Tibial artery (tissue), 4 donors: ENCODE measurements at places on chromosomes 1 and 21.

- no peak overlapping the region for H3K27ac ChIP-seq
- no peak for DNase-seq
- no peaks in the 10 kb centered on the region for H3K27me3 ChIP-seq
- H3K4me3 ChIP-seq: no peak overlapping the region
- no peaks in the 10 kb centered on the region for H3K36me3 ChIP-seq
Measured at GRCh38 chr1:245454051-245454450, 299.3 kb downstream of the KIF26B start.

DNA sequence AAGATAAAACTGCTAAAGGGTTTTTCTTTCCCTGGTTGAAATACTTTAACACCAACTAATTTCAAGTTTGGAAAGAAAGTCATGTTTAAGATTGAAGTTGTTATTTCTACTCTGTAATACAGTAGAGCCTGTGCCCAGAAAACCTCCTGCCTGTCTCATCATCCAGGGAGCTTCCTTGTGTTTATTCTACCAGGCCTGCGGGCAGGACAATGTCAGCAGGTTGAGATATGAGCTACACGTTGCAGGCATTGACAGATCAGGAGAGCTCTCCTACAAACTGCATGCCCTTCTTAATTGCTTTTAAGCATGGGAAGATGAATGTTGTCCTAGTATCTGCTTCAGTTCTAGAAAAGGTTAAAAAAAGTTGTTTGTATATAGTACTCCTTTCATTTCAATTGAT lies 43.1 kb upstream of the CTBS start:
- no peak overlapping the region for H3K27ac ChIP-seq
- no peak overlapping the region for H3K4me3 ChIP-seq
- H3K36me3 ChIP-seq: no peaks in the 10 kb centered on the region
- H3K4me1 ChIP-seq: no peaks in the 10 kb centered on the region
- DNase-seq: no peak

GRCh38 chr1:87356591-87356990 lies 27.9 kb downstream of the LMO4 start:
- H3K4me3 ChIP-seq: no peak overlapping the region
- H3K4me1 ChIP-seq: no peaks in the 10 kb centered on the region
- H3K27ac ChIP-seq: no peak overlapping the region
- no peaks in the 10 kb centered on the region for H3K36me3 ChIP-seq
- no peak for DNase-seq
- no peaks in the 10 kb centered on the region for H3K27me3 ChIP-seq

DNA sequence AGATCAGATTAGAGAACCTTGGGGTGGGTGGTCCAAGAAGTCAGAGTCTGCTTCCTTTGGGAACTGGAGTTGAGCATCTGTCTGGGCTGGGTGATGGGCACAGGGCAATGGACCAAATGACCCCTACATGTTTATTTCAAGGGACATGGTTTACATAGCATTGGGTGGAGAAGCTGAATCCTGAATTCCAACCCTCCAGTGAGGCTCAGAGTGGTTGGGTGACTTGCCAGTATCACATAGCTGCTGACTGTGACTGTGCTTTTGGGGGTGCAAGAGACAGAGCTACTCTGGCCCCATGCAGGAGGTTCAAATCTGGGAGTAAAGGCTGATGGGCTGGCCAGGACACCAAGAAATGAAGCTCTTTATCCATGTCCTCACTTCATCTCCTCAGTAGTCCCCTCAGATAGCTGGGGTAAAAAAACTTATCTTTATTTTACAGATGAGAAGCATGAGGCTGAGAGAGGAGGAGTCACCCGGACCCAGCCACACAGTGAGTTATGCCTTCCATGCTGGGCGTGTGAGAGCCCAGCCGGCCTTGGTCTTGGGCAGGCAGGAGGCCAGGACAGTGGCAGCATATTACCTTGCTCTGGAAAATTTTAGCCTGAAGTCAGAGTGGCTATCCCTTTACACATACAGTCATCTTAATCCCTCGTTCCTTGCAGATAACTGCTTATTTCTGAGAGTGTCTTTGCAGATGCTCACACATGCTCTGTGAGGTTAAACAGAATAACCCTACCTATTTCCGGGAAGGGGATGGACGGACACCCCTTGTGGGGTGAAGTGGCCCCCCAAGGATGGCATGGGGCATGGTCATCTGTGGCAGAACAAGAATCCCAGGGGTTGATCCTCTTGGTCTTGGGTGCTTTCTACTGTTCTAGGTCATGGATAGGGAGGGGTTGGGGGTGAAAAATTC lies 2.8 kb upstream of the SERINC2 start:
- no peaks in the 10 kb centered on the region for H3K36me3 ChIP-seq
- no peaks in the 10 kb centered on the region for H3K27me3 ChIP-seq
- H3K4me3 ChIP-seq: no peak overlapping the region
- no peak overlapping the region for H3K27ac ChIP-seq

DNA sequence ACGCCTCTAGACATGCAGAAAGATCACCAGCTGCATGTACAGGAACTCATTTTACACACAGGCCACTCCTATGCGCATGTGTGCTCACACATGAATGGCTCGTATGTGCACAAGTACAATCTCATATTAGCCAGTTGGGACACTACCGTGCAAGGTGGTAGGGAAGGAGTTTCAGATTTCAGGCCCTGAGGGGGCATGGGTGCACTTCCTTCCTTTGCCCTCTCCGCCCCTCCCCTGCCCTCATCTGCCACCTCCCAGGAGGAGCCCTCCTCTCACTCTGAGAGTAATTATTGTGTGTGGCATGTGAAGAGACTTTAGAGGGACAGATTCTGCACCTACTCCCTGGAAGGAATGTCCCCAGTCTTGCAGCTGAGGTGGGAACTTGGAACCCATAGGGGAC lies 14.8 kb downstream of the EDN2 start:
- no peak for DNase-seq
- peaks cover 9% of the 10 kb centered on the region for H3K4me1 ChIP-seq
- H3K36me3 ChIP-seq: no peaks in the 10 kb centered on the region
- H3K27ac ChIP-seq: no peak overlapping the region

DNA sequence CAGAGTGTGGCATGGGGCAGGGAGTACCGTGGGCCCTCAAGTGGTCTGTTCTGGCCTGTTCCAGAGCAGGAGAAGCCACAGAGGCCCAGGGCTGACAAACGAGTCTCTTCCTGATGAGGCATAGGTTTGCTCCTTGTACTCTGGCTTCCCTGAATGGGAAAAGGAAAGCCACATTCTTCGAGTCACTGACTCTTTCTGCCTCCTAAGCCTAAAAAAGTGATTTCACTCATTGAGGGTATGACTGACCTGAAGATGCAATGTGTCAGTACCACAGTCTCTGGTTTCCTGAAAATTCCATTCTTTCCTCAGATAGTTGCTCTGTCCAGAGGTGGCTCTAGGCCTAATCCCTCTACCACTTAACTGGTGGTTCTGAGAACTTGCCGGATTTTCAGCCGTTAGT lies 92.3 kb downstream of the KCNN3 start:
- no peaks in the 10 kb centered on the region for H3K36me3 ChIP-seq
- H3K4me3 ChIP-seq: no peak overlapping the region
- no peaks in the 10 kb centered on the region for H3K27me3 ChIP-seq
- DNase-seq: no peak

- no peaks in the 10 kb centered on the region for H3K4me1 ChIP-seq
- H3K36me3 ChIP-seq: no peaks in the 10 kb centered on the region
- H3K4me3 ChIP-seq: no peak overlapping the region
- DNase-seq: peak; percentile 60
Measured at GRCh38 chr1:164768619-164769018, 209.6 kb downstream of the PBX1 start.

- DNase-seq: no peak
- peaks cover 70% of the 10 kb centered on the region for H3K27me3 ChIP-seq
- no peaks in the 10 kb centered on the region for H3K4me1 ChIP-seq
- H3K4me3 ChIP-seq: no peak overlapping the region
- no peak overlapping the region for H3K27ac ChIP-seq
Measured at GRCh38 chr1:38071312-38072256, 25.0 kb upstream of the POU3F1 start.

- DNase-seq: no peak
- no peak overlapping the region for H3K27ac ChIP-seq
- H3K4me3 ChIP-seq: no peak overlapping the region
- H3K27me3 ChIP-seq: no peaks in the 10 kb centered on the region
- H3K4me1 ChIP-seq: no peaks in the 10 kb centered on the region
Measured at GRCh38 chr1:93839307-93839706, 39.7 kb downstream of the DNTTIP2 start.

GRCh38 chr1:46301808-46302640 lies 1.4 kb downstream of the LRRC41 start:
- H3K36me3 ChIP-seq: peaks cover 6% of the 10 kb centered on the region
- H3K4me1 ChIP-seq: peaks cover 38% of the 10 kb centered on the region
- H3K4me3 ChIP-seq: peak overlapping the region; percentile 87
